Progenitor cell of endocrine pancreas (in vitro differentiated cells): ENCODE measurements at places on chromosomes 5 and 9. TPM values are rescaled to one million over a fixed set of nuclear protein-coding genes. Genes with fewer than 3 reads are reported as not detected.

Gene DPYSL3
- 56.0 and 60.4 TPM in 2 replicates for total RNA-seq

Gene ZNF883
- total RNA-seq = 14.1 and 16.5 TPM in 2 replicates

GRCh38 chr9:17291766-17292165 lies 156.9 kb downstream of the CNTLN start:
- no peak overlapping the region for H3K4me3 ChIP-seq
- no peak for DNase-seq
- H3K27me3 ChIP-seq = no peaks in the 10 kb centered on the region
- no peak overlapping the region for H3K27ac ChIP-seq

DNA sequence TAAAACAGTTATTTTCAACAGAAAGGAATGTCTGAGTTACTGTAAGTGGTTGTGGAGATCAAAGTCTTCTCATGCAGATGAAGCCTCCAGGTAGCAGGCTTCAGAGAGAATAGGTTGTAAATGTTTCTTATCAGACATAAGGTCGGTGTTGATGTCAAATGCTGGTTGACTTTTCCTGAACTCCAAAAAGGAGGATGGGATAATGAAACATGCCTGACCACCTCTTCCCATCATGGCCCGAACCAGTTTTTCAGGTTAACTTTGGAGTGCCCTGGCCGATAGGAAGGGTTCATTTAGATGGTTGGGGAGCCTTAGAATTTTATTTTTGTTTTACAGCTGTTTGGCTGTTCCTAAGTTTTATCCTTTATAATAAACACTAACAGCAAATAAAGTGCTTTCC lies 478.4 kb downstream of the ACTL7B start:
- H3K4me1 ChIP-seq = no peaks in the 10 kb centered on the region
- peaks cover 25% of the 10 kb centered on the region for H3K27me3 ChIP-seq
- H3K27ac ChIP-seq = no peak overlapping the region
- DNase-seq = no peak
- H3K36me3 ChIP-seq = no peaks in the 10 kb centered on the region
